ENCODE measurements at places on chromosomes 16 and 17.

- no peak for DNase-seq
These were observed 39.3 kb upstream of the IRX5 start for GRCh38 chr16:54891346-54891745.

DNA sequence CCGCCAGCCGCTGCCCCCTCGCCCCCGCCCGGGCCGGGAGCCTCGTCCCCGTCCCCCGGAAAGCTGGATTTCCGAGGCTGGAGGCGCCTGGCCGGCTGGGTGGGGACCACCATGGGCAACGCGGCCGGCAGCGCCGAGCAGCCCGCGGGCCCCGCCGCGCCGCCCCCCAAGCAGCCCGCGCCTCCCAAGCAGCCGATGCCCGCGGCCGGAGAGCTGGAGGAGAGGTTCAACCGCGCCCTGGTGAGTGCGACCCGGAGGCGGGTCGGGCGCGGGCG, 266 bp downstream of the FMNL1 start:
- DNase-seq: no peak

DNA sequence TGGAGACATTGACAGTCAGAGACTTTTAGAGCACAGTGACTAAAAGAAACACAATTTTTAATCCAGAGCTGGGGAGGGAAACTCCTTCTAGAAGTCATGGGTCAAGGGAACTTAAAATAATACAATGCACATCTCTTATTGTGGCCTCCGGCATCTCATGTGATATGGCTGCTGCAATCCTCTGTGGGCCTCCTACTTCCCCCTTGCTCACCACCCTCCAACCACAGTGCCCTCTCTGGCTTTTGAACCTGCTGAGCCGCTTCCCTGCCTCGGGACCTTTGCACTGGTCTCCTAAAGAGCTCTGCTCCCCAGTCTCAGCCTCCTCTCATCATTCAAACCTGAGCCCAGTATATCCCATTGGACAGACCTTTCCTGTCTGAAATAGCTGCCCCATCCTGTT, 47.6 kb downstream of the HS3ST2 start:
- DNase-seq: no peak

DNA sequence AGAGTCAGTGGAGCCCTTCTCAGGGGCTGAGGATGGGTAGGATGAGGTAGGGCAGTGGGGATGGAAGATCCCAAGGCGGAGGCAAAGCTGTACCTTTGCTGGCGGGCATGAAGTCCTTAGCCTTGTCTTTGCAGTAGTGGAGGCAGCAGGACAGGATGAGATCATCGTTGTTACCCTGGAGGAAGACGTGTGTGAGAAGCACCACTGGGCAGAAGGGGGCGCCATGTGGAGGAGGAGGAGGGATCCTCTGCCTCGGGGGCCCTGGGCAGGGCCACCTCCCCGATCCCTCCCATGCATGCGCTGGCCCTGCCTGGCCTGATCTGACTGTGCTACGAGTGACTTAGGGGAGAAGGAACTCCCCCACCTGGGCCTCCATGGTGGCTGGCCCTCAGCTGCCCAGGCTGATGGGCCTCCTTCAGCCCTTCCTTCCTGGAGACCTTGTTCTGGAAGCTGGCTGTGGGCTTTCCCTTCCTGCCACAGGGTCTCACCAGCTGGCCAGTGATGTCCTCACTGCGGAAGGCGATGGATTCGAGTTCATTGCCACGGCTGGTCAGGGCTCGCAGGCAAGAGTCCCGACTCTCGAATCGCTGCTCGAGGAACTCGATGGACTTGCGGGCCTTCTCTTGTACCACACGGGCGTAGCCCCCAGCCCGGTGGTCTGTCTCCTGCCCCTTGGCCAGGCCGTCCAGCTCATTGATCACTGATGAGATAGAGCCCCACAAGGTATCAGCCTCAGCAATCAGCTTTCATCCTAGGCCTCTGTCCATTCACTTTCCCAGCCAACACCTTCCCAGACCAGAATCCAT, 10.3 kb downstream of the HIC1 start:
- DNase-seq: peak; percentile 58

DNA sequence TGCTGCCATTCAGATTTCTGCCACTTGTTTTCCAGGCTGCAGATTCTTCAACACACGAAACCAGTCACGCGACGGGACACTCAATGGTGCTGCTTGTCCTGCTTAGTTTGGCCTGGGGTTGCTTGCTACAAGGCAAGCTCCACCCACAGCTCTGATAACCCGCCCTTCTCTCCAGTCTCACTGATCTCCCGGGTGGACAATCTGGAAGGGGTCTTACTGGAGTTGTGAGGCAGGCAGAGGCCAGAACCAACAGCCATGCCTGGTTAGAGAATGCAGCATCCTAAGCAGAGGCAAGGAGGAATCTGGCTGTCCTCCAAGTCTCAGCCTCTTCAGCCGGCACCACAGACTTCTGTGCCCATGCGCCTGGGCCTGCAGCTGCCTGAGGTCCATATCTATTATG, 119.1 kb downstream of the KCNJ12 start:
- DNase-seq: no peak

GRCh38 chr17:40557531-40558299, 7.6 kb downstream of the CCR7 start:
- no peak for DNase-seq

- no peak for DNase-seq
These were observed 22.6 kb upstream of the GOSR1 start for GRCh38 chr17:30454635-30455034.

GRCh38 chr16:882256-882655, 81.7 kb upstream of the GNG13 start:
- DNase-seq: no peak

DNA sequence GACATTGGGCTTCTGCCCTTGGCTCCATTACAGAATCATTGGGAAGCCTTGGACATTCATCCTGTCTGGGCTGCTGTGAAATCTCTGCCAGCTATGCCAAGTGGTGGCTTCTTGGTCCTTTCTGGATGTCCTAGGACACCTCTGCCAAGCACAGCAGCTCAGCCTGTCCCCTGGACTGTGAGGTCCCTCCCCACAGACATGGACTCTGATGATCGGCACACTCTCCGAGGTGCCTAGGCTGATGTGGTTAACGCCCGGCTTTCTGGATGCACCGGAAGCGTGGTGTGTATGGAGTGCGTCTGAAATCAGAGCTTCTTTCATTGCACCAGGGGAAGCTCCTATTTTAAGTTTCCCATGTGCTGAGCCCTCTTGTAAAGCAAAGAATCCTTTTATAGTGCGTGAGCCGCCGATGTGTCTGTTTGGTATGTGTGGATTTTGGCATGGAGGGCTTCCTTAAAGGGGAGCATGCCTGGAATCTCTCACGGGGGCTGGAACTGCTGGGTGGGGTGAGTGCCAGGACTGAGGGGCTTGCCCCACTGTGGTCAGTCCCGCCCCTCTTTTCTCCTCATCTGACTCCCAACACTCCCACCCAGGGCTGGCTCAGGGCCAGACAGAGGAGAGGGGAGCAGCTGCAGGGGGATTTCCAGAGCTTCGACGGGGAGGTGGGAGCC, 7.0 kb upstream of the ARHGAP23 start:
- DNase-seq: no peak

DNA sequence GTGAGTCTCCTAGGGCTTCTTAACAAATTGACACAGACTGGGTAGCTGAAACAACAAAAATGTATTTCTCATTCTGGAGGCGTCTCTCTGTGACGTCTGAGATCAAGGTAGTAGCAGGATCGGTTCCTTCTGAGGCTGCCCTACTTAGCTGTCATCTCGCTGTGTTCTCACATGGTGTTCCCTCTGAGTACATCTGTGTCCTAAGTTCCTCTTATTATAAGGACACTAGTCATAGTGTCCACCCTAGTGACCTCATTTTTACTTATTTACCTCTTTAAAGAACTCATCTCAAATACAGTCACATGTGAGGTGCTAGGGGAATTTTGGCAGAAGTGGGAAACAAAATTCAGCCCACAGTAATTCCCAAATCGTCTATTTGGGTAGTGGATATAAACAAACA, 529.1 kb downstream of the NPIPA7 start:
- no peak for DNase-seq

- DNase-seq: no peak
These were observed 10.4 kb upstream of the CTCF start for GRCh38 chr16:67551972-67552371.

GRCh38 chr16:27107185-27107592, 40.5 kb downstream of the C16orf82 start:
- no peak for DNase-seq

DNA sequence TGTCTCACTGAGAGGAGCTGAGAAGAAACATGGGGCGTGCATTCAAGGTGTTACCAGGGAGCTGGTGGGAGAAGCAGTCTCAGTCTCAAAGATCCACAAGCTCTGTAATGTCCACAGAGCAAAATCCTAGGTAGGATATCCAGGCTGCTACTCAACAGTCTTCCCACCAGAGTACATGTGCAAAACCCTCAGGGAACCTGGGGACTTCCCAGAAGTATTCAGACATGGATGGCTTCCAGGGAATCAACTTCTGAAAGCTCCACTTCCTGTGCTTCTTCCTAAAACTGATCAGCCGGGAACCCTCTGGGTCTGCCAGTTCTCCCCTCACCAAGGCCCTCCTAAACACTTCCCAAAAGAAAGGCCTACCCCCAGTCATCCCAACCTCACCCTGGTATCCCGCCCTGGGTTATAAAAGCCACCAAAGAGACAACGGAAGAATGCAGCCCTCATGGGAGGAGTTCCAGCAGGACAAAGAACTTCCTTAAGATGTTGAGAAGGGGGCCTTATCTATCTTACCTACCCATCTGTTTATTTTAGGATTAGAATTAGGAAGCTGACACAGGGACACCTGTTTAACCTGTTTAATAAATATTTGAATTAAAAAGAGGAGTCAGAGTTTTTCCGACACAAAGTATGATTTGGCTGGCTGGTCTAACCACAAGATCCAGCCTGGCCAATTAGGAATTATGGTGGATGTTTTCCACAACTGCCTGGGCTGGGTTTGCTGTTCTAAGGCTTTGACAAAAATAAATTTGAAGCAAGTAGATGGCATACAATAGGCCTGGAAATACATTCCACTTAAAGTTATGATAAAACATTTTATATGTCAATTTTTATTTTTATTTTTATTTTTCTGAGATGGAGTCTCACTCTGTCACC, 37.0 kb downstream of the CUEDC1 start:
- no peak for DNase-seq

GRCh38 chr17:75088465-75089417, 987 bp downstream of the SLC16A5 start:
- DNase-seq: no peak

DNA sequence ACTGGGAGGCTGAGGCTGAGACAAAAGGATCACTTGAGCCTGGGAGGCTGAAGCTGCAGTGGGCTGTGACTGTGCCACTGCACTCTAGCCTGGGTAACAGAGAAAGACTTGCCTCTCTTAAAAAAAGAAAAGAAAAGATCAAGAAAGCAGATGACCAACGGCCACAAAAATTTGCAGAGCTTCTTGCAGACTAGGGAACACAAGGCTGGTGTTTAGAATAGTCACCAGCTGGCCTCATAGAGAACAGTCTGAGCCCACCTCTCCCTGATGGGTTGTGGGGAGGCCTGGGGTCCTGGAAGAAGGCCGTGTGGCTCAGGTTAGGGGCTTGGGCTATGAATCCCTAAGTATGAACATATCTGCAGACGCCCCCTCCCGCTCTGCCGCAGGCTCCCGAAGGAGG, 73.7 kb upstream of the MED9 start:
- DNase-seq: no peak

DNA sequence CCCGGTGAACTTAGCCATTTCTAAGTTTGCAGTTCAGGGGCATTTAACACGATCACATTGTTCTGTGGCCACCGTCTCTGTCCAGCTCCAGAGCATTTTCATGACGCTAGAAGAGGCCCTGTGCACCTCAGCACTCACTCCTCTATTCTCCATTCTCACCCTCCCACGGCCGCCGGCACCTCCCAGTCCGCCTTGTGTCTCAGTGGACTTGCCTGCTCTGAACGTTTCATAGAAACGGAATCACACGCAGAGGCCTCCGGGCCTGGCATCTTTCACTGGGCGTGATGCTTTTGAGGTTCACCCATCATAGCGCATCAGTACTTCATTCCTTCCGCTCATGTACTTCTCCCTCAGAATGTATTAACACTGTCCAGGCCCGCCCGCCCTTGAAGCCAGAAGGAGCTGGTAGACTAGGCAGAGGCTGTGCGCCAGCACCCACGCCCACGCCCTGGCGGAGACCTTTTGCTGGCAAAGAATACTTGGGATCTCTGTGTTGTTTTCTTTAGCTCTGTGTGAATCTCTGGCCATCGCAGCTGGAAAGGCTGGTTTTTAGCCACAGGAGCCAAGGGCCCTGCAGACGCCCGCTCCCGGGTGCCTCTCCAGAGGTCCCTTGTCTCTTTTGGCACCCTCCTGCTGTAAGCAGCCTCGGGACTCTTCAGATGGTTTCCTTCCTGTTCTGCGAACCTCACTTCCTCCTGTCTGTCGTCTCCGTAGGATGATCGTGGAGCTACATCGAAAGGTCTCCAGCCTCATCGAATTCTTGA, 23.4 kb upstream of the JPT2 start:
- no peak for DNase-seq

GRCh38 chr16:88578446-88579313, 8.5 kb downstream of the ZC3H18 start:
- DNase-seq: no peak

- DNase-seq: no peak
These were observed 436 bp downstream of the SPAG5 start for GRCh38 chr17:28598389-28598788.

GRCh38 chr16:27426423-27427408, 24.7 kb downstream of the IL21R start:
- no peak for DNase-seq

DNA sequence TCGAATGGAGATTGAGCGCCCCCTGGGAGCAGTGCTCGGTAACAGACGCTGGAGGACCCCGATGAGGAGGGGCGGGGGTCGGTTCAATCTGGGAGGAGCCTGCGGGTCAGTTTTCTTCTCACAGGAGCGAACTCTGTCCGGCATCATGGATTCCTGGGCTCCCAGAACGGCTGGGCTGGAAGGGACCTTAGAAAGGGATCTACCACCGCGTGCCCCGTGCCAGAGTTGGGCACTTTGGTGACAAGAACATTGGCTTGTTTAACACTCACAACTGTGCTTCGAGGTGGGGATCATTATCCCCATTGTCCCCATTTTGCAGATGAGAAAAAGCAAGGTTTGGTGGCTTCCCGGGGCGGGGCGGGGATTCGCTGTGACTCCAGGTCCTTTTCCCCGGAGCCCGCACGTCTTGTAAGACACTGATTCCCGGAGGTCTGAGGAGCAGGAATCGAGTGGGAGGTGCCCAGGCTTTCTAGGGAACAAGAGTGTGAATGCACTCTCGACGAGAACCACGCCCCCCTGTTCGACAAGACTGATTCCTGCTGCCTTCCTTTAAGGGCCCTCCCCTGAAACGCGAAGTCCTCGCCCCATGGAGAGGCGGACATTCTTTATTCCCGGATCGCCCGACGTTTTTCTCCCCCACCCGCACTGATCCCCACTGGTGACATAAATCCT, 1.5 kb upstream of the FBXL19 start:
- peak; percentile 86 for DNase-seq

- no peak for DNase-seq
These were observed 214.0 kb downstream of the CPPED1 start for GRCh38 chr16:12589676-12590075.

GRCh38 chr16:53100889-53101288, 46.1 kb downstream of the CHD9 start:
- no peak for DNase-seq

GRCh38 chr16:67987460-67988160, 7.3 kb upstream of the DPEP3 start:
- DNase-seq: no peak

GRCh38 chr16:11094075-11094856, 149.9 kb downstream of the CLEC16A start:
- peak; percentile 32 for DNase-seq

All from erythroblast (primary cell).